ENCODE measurements at places on chromosomes 4 and X.

- no peak for DNase-seq
These were observed 53.3 kb downstream of the MED28 start for GRCh38 chr4:17667653-17668201.

DNA sequence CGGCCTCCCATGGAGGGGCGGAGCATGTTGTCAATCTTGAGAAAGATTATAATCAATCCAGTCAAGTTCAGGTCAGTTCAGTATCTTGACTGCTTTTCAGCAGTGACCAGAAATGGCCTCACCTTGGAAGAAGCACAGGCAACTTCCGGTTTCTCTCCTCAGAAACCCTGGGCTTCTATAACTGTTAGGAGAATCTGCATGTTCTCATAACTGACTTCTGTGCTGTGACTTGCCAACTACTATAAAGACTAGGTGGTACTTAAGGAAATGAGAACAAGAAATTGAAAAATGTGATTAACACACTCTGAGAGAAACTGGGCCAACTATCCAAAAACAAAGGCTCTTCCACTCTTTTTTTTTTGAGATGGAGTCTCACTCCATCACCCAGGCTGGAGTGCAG lies 35.9 kb upstream of the TLR3 start:
- no peak for DNase-seq

GRCh38 chrX:154351183-154352011 lies 23.0 kb downstream of the FLNA start:
- DNase-seq = peak; percentile 68

GRCh38 chrX:91137883-91138282 lies 296.8 kb upstream of the PABPC5 start:
- no peak for DNase-seq

DNA sequence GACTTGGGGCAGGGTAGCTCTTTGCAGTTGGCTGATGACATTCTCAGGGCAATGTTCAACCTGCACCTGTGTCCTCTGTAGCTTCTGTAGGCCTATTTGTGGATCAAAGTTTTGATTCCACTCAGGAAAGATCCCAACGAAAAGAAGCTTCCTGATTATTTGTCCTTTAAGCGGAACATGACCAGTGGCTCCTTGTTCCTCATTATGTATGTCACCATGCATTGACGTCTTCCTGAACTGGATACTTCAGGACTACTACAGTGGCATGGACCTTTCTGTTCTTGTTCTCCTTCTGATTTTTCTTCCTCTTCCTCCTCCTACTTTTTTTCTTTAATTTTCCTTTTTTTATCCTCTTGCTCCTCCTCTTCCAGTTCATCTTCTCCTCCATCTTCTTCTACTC lies 62.4 kb downstream of the NBDY start:
- DNase-seq = peak; percentile 2

DNA sequence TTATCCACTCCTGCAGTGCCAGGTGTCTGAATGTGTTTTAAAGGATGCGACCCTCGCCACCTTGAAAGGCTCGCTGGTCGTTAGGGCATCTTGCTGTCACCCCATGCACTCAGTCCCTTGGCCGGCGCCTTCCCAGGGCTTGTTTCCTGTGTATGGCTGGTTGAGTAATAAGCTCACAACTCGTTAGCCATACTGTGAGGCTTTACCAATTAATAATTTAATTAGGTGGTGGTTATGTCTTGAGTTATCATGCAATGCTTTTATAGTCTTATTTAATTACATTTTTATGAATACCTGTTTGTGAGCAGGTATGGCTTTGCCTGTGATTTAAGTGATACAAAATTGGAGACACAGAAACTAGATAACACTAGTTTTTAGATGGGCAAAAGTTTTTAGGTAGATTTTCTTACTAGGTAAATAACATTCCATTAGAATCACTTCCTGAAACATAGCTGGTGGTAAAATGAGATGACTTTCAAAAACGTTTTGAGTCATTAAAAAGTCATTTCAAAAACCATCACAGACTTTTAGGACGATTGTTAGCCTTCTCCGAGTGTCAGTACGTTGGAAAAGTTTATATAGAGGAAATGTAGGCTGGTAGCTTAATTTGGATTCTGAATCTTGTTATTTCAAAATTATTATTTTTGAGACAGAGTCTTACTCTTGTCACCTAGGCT lies 18.2 kb downstream of the PTTG2 start:
- no peak for DNase-seq

DNA sequence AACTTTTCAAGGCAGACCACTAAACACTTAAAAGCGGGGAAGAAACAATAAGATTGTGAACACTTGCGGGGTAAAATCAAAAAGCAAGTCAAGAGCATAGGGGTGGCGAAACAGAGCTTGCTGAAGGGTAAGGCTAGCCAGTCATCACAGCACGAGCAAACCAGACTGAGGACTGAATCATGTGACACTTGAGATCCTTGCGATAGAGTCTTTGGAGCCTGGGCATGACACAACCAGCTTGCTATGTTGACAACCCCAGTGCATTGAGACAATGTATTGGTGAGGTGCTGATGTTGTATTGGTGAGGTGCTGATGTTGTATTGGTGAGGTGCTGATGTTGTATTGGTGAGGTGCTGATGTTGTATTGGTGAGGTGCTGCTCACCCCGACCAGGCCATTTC lies 72.3 kb downstream of the SLIT2 start:
- no peak for DNase-seq

- no peak for DNase-seq
These were observed 48.8 kb downstream of the HS6ST2 start for GRCh38 chrX:132909643-132910042.

DNA sequence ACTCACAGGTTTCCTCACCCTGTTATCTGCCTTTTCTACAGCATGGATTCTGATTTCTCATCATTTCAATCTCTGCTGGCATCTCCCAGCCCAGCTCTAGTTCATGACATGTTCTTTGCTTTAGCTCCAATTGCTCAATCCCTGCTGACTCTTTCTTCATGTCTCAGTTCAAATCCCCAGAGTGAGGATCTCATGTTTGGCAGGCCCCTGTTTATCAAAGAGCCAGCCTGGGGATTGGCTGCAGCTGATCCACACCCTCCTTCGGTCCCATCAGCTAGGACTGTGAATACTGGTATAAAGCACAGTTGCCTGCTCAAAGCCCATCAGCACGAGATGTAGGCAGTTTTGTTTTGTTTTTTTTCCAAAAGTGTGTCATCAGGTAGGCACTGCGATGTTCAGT lies 14.4 kb upstream of the CC2D2A start:
- DNase-seq = no peak

DNA sequence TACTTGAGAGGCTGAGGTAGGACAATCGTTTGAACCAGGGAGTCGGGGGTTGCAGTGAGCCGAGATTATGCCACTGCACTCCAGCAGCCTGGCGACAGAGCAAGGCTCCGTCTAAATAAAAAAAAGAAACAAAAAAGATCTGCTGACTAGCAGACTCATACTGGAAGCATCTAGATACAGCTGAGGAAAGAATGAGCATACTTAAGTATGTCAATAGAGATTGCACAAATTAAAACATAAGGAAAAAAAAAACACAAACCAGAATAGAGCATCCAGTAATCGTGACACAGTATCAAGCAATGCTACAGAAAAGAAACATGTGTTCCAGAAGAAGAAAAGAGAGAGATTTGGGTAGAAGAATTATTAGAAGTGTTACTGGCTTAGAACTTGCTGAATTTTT lies 105.5 kb upstream of the SPOCK3 start:
- no peak for DNase-seq

GRCh38 chr4:23819041-23819511 lies 70.8 kb downstream of the PPARGC1A start:
- no peak for DNase-seq

- DNase-seq = peak; percentile 23
These were observed 87.0 kb downstream of the PHOX2B start for GRCh38 chr4:41661442-41662076.

DNA sequence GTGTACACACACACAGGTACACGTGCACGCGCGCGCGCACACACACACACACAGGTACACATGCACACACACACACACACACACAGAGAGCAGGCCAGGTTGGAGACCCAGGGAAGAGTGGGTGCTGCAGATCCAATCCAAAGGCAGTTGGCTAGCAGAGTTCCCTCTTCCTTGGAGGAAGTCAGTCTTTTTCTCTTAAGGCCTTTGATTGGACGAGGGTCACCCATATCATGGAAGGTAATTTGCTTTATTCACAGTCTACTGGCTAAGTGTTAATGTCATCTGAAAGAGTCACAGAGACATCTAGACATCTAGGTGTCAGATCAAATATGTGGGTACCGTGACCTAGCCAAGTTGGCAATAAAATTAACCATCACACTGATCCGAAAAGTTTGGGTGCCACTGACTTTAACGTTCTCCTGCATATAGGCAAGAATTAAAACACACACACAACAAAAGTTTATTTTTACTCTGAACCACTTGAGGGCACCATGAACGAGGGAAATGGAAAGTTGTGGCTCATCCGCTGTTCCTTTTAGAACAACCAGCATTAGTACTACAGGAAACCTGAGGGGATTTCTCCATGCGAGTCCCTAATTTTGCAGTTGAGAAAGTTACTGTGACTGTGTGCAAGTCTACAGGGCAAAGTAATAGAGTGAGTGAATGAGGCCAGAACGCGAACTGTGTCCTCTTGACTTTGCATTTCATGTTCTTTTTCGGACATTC lies 66.0 kb upstream of the STOX2 start:
- no peak for DNase-seq

GRCh38 chr4:153471698-153472093 lies 5.5 kb downstream of the TMEM131L start:
- DNase-seq = peak; percentile 50

- DNase-seq = no peak
These were observed 18.5 kb downstream of the GC start for GRCh38 chr4:71765350-71765749.

DNA sequence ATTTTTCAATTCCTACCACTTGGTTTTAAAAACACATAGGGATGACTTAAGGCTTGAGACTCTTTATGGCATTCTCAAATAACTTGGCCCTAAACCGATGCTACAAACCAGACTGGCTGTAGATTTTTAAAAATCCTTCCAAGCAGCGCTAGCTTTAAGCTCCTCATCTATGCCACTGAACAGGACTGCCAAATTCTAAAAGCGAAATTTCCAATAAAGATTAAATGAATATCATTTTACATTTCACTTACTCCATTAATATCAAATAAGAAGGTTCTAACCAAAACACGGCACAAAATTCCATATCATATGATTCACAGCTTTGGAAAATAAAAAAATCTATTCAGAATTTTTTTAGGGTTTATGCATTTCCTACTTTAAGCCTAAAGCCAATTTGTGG lies 134.2 kb downstream of the FANCB start:
- DNase-seq = no peak

DNA sequence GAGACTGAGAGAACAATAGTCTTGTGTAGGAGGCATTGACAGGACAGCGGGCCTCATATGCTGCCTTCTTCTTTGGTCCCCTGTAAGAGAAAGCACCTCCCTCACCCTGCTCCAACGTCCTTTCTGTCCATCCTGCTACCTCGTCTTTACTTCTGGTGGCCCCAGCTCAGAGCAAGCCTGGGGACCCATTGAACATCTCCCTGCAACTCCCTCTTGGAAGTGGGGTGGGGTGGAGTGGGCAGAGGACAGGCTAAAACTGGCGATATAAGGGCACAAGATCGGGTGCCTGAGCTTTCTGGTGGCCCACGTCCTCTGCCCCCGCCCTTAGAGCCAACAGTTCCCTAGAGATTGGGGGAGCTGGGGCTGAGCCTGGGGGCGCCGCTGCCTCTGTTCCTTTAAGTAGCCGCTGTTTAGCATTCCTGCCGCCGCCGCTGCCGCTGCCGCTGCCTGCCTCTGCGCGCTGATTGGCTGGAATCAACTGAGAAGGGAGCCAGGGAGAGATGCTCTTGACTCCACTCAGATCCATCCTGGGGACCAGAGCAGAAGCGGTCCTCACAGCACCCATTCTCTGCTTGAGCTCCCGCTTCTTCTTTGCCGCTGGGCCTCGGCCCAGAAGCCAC lies at the start of gene DLG3:
DLG3 (plus strand) TSS at position 510 of the 620 bp plus-strand sequence. CDS start 367 bp downstream, outside the sequence.
- peak; percentile 39 for DNase-seq

- DNase-seq = no peak
These were observed 195.7 kb downstream of the SHROOM3 start for GRCh38 chr4:76630741-76631140.

DNA sequence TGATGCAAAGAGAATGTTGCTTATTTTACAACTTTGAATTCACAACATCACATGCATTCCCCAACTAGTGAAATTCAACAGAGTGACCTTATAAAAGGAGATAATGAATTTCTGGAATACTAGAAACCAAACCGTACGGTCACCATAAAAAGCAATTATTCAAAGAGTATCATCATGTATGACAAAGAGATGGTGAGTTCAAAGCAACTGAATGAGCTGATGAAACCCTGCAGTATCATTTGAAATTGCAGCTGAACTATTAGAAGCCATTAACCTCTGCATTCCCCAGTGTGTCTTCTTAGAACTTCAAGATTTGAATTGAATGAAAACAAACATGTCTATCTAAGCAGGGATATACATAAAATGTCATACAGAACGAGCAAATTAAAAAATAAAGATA lies 172.4 kb downstream of the SLITRK2 start:
- DNase-seq = no peak

GRCh38 chrX:68084765-68085164 lies 348.5 kb downstream of the OPHN1 start:
- no peak for DNase-seq

DNA sequence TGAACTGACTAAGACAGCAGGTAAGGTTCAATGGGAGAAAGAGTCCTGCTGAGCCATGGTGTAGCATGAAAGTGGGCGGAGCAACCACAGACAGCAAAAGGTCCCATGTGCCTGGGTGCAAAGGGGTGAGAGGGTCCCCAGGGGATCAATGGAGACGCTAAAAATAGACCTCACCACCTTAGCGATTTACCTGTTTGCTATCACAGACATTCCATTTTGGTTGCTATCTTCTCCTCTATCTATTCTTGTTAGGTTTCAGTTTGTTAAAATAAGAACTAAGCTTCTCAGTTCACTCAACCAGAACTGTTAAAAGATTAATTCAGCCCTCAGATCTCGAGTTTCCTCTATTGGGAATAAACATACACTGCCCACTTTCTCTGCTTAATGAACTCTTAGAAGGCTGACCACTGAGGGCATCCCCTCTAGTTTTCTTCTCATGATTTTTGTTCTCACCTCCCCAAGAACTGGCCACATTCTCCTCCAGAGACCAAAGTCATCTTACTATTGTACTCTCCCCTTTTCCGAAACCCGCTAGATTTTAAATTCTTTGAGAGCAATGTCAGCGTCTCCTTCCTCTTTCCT lies 136.7 kb downstream of the PARM1 start:
- DNase-seq = no peak
